Uterus (tissue), 4 donors: ENCODE measurements at places on chromosomes 13 and 19. TPM values are rescaled to one million over a fixed set of nuclear protein-coding genes. Genes with fewer than 3 reads are reported as not detected.

ANGPTL8 gene
- total RNA-seq, result not detected

CA11 gene
- total RNA-seq, result 0.59 TPM

LAIR1 gene
- 1.0 TPM for total RNA-seq

ZNF506 gene
- 90.3 TPM for total RNA-seq

KIR2DL1 gene
- not detected for total RNA-seq

DNA sequence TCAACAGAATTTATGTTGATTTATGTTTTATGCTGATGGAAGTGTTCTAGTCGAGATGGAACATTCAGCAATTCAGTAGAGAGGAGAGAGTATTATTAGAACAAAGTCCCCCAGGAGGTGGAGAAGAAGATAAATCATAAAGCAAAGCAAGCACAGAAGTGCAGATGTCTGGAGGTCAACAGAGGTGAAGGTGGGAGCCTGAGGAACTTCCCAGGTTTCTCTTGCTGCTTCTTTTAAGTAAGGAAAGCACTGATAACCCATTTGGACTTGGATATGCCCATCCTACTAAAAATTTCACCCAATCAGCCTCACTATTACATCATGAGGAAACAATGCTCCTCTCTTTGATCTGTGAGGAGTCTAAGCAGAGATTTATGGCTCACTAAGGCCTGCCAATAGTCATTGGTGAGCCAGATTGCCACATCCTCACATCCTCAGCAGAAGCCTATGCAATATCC lies 98.8 kb downstream of the EPSTI1 start:
- H3K4me1 ChIP-seq, result no peaks in the 10 kb centered on the region
- H3K27ac ChIP-seq, result no peak overlapping the region
- peak; percentile 23 for DNase-seq
- no peaks in the 10 kb centered on the region for H3K36me3 ChIP-seq
- H3K4me3 ChIP-seq, result no peak overlapping the region

GRCh38 chr19:35843676-35844481 lies 8.4 kb downstream of the NPHS1 start:
- peaks cover 11% of the 10 kb centered on the region for H3K4me1 ChIP-seq
- DNase-seq, result no peak
- H3K27me3 ChIP-seq, result peaks cover 26% of the 10 kb centered on the region
- H3K4me3 ChIP-seq, result no peak overlapping the region
- H3K27ac ChIP-seq, result no peak overlapping the region

- no peak overlapping the region for H3K4me3 ChIP-seq
- H3K27me3 ChIP-seq, result no peaks in the 10 kb centered on the region
- DNase-seq, result no peak
- no peak overlapping the region for H3K27ac ChIP-seq
- H3K4me1 ChIP-seq, result no peaks in the 10 kb centered on the region
These were observed 27.3 kb downstream of the INTS6 start for GRCh38 chr13:51425410-51426042.

- peaks cover 4% of the 10 kb centered on the region for H3K4me1 ChIP-seq
- no peaks in the 10 kb centered on the region for H3K36me3 ChIP-seq
- no peaks in the 10 kb centered on the region for H3K27me3 ChIP-seq
- no peak overlapping the region for H3K4me3 ChIP-seq
- DNase-seq, result no peak
These were observed 123.4 kb upstream of the MCF2L start for GRCh38 chr13:112845511-112846144.

GRCh38 chr19:18611327-18612050 lies 1.2 kb upstream of the TMEM59L start:
- H3K27me3 ChIP-seq, result peaks cover 29% of the 10 kb centered on the region
- no peak for DNase-seq
- H3K27ac ChIP-seq, result no peak overlapping the region

DNA sequence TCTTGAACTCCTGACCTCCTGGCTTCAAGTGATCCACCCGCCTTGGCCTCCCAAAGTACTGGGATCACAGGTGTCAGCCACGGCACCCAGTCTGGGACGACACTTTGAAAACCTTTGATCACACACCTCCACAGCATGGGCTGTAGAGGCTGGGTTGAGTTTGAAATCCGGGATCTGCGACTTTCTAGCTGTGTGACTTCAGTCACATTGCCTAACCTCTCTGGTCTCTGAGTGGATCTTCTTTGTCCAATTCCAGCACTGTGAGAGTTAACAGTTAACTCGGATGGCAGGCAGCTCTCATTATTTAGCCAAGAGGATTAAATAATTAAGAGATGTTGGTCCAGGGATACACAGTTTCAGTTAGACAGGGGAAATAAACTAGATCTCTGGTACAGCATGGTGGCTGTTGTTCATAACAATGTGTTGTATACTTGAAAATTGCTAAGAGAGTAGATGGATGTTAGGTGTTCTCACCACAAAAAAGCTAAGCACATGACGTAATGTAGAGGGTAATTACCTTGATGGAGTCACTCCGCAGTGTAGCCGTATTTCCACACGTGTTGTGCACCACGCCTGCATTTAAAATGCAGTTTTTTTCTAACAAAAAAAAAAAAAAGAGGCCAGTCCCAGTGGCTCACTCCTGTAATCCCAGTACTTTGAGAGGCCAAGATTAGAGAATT lies 1.9 kb downstream of the GALP start:
- no peak overlapping the region for H3K27ac ChIP-seq
- H3K4me3 ChIP-seq, result no peak overlapping the region
- H3K27me3 ChIP-seq, result no peaks in the 10 kb centered on the region
- no peaks in the 10 kb centered on the region for H3K36me3 ChIP-seq
- no peaks in the 10 kb centered on the region for H3K4me1 ChIP-seq

GRCh38 chr13:105847527-105848291 lies 687.8 kb downstream of the EFNB2 start:
- no peak overlapping the region for H3K4me3 ChIP-seq
- no peaks in the 10 kb centered on the region for H3K4me1 ChIP-seq
- DNase-seq, result no peak
- no peaks in the 10 kb centered on the region for H3K27me3 ChIP-seq
- H3K27ac ChIP-seq, result no peak overlapping the region

DNA sequence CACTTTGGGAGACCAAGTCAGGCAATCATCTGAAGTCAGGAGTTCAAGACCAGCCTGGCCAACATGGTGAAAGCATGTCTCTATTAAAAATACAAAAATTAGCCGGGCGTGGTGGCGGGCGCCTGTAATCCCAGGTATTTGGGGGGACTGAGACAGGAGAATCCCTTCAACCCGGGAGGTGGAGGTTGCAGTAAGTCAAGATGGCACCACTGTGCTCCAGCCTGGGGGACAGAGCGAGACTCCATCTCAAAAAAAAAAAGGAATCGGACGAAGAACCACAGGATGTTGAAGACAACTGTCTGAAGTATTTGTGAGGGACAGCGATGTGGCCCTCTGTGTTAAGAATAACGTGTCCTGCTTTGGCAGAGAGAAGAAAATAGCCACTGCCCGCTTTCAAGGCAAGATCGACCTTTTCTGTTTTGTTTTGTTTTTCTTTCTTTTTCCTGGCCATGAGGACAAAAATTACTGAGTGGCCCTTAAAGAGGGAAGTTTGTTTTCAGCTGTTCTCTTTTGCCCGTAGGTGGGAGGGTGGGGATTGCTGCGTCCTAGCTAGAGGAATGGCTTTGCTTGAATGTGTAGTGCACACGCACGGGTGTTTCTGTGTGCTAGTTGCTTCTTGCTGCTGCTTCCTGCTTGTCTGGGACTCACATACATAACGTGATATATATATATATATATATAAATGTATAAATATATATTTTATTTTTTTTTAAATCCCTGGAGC lies 6.2 kb upstream of the PRKCG start:
- H3K36me3 ChIP-seq, result no peaks in the 10 kb centered on the region
- H3K27me3 ChIP-seq, result peaks cover 6% of the 10 kb centered on the region
- no peak overlapping the region for H3K4me3 ChIP-seq
- no peak overlapping the region for H3K27ac ChIP-seq
- H3K4me1 ChIP-seq, result no peaks in the 10 kb centered on the region

- no peaks in the 10 kb centered on the region for H3K4me1 ChIP-seq
- no peaks in the 10 kb centered on the region for H3K36me3 ChIP-seq
- no peak for DNase-seq
- no peak overlapping the region for H3K4me3 ChIP-seq
- no peak overlapping the region for H3K27ac ChIP-seq
These were observed 499.7 kb downstream of the COG6 start for GRCh38 chr13:40155201-40155600.

- H3K27me3 ChIP-seq, result no peaks in the 10 kb centered on the region
- H3K4me3 ChIP-seq, result no peak overlapping the region
- no peaks in the 10 kb centered on the region for H3K4me1 ChIP-seq
- H3K36me3 ChIP-seq, result no peaks in the 10 kb centered on the region
These were observed 173.3 kb downstream of the COL4A1 start for GRCh38 chr13:110133425-110134235.

DNA sequence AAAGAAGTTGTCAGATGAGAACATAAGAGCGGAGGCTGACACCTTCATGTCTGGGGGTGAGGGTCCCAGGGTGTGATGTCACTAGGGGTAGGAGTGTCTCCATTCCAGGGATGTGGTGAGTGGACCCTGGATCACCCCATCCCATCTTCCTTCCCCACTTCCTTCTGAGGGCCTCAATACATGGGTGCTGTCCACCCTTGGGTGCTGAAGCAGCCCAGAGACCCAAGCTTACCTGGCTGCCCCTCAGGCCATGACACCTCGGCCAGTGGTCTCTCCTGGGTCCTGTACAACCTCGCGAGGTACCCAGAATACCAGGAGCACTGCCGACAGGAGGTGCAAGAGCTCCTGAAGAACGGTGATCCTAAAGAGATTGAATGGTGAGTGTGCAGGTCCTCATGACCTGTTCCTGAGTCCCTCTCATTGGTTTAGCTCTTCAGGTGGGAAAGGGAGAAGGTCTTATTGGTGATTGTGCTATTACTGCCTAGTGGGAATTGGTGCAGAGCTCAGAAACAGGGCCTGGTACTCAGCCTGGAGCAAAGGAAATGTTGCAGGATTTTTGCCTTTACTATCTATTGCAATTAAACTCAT lies 37.7 kb upstream of the CYP4F8 start:
- H3K27ac ChIP-seq, result no peak overlapping the region
- H3K27me3 ChIP-seq, result no peaks in the 10 kb centered on the region
- H3K4me1 ChIP-seq, result no peaks in the 10 kb centered on the region
- no peaks in the 10 kb centered on the region for H3K36me3 ChIP-seq
- H3K4me3 ChIP-seq, result no peak overlapping the region

DNA sequence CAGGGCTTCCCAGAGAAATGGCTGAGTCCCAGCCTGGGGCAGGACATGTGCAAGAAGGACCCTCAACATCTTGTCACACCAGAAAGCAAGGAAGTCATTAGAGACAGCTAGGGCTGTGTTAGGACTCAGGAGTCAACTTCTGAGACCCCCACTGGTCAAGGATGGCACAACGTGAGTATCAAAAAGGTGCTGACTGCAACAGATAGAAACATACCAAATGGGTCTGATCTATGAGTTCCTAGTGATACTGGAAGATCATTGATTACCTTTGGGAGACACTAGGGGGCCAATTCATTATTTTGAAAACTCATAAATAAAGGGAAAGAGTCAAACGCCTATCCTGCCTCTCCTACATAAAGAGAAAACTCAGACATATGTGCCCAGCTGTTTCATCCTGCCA lies 73.5 kb upstream of the GJB6 start:
- no peak overlapping the region for H3K4me3 ChIP-seq
- H3K27ac ChIP-seq, result no peak overlapping the region
- DNase-seq, result no peak
- no peaks in the 10 kb centered on the region for H3K27me3 ChIP-seq

DNA sequence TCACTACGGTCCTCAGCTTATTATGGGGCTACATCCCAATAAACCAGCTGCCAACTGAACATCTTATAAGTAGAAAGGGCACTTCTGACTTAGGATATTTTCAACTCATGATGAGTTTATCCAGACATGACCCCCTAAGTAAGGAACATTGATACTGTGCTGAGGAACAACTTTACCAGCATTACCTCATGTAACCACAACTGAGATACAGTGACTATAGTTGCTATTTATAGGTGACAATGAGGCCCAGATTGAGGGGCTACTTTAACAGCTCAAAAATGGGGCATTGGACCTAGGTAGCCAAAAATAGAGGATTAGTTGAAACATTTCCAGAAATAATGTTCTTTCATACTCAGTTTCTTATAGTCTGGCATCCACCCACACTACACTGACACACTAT lies 26.8 kb downstream of the SKA3 start:
- no peak for DNase-seq
- no peak overlapping the region for H3K4me3 ChIP-seq
- no peaks in the 10 kb centered on the region for H3K4me1 ChIP-seq
- no peak overlapping the region for H3K27ac ChIP-seq
- no peaks in the 10 kb centered on the region for H3K36me3 ChIP-seq

DNA sequence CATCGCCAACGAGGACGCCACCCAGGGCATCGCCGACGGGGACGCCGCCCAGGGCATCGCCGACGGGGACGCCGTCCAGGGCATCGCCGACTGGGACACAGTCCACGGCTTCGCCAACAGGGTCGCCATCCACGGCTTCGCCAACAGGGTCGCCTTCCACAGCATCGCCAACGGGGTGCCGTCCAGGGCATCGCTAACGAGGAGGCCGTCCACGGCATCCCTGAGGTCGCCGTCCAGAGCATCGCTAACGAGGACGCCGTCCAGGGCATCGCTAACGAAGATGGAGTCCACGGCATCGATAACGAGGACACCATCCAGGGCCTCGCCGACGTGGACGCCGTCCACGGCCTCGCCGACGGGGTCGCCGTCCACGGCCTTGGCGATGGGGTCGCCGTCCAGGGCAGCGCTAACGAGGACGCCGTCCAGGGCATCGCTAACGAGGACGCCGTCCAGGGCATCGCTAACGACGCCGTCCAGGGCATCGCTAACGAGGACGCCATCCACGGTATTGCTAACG lies 947.8 kb downstream of the TUBA3C start:
- DNase-seq, result no peak
- no peaks in the 10 kb centered on the region for H3K4me1 ChIP-seq
- no peak overlapping the region for H3K27ac ChIP-seq
- H3K4me3 ChIP-seq, result no peak overlapping the region
- no peaks in the 10 kb centered on the region for H3K36me3 ChIP-seq
- no peaks in the 10 kb centered on the region for H3K27me3 ChIP-seq

DNA sequence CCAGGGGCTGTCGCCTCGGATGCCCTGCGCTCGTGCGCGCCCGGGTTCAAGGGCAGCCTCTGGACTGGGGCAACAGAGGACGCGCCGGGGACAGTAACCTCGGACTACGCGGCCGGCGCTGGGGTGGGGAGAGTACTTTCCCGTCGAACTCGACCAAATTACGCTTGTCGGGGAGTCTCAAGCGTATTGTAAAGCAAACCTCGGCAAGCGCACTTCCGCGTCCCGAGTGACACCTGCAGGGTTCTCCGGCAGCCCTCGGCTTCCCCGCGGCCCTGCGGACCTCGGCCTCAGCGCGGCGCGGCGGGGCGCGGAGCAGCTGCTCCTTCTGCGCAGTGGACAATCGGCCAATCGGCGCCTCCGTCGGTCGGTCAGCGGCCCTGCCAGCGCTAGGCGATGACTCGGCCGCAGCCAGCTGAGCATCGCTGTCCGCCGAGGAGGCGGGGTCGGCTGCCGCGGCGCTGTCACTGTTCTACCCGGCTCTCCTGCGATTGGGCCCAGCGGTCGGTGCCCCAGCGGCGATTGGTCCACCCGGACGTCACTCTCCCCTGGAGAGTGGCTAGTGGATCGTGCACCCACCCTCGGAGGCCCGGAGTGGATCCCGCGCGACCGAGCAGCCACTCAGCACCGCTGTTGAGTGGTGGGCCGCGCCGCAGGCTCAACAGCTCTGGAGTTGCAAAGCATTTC lies at the start of gene SLC46A3:
SLC46A3 (minus strand) TSS at position 428 of the 684 bp plus-strand sequence. CDS start 972 bp downstream, outside the sequence.
- DNase-seq, result peak; percentile 99
